Stimulated activated CD8-positive, alpha-beta memory T cell treated with anti-CD3 and anti-CD28 coated beads, Interleukin-2, amount 100 ng/mL, for 1 hour (primary cell): ENCODE measurements at places on chromosomes 1 and 21.

DNA sequence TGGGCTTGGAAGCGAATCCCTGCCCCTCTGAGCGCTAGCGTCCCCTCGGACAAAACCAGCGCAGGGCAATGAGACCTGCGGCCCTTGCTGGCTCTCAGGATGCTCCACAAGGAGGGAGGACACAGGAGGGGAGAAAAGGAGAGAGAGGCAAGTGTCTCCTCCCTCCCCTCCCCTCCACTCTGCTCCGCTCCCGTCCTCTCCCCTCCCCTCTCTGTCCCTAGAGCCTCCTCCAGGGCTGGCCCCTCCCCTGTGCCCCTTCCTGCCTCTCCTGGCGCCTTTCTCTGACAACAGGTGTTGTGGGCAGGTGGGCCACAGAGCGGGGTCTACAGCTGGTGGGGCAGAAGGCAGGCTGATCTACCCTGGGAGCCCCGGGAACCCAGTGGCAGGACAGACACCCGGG, 35.2 kb downstream of the TP73 start:
- DNase-seq, result no peak

- DNase-seq, result no peak
Observed at GRCh38 chr1:183090391-183091006, 67.3 kb downstream of the LAMC1 start.

- DNase-seq, result no peak
Observed at GRCh38 chr1:162587761-162588260, 26.3 kb downstream of the UAP1 start.

DNA sequence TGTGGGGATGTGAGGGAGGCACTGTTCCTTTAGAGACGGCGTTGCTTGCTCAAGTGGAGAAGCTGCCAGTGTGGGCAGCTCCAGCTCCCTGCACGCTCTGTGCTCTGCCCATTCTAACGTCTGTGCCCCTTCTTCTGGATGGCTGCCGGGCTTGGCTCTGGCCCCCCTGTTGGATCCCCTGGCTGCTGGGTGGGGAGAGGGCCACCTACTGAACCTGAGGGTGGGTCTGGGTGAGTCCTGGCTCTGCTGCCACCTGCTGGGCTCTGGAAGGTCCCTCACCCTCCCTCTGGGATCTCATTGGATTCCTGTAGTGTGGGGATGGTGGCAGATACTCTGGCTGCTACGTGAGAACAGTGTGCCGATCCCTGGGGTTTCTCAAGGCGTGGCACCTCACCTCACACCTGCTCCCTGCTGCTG, 5.0 kb downstream of the PFKL start:
- DNase-seq, result no peak

- DNase-seq, result no peak
Observed at GRCh38 chr1:28577052-28577678, 14.9 kb upstream of the RAB42 start.

- DNase-seq, result no peak
Observed at GRCh38 chr1:212158912-212159796, 123.6 kb downstream of the DTL start.

- DNase-seq, result no peak
Observed at GRCh38 chr1:20729155-20729931, 3.2 kb downstream of the SH2D5 start.

DNA sequence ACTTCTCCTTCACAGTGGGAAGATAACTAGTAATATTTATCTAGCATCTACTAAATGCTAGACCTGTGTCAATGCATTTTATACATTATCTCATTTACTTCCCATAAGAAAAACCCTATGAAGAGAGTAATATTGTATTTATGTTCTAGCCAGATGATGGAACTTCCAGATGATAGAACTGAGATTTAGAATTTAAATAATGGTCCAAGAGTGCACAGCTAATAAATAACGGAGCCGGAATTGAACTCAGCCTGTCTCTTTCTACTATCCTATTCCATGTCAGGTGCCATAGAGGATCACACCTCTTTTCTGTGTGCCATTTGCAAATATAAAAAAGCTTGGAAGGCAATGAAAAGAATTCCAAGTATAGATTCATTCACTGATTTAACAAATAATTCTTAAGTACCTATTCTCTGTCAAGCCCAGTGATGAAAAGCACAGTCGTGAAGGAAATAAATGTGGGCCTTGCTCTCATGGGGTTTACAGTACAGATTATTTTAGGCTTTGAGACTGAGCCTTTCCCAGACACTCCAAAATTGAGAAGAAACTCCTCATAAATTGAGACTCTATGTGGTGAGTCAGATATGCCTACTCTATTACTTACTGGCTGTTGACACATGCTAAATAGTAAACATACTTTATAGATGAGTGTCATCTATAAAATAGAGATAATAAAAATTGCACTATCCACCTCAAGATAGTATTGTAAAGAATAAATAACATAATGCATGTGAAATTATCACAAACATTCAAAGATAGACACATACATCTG, 378.0 kb upstream of the PRMT6 start:
- no peak for DNase-seq

DNA sequence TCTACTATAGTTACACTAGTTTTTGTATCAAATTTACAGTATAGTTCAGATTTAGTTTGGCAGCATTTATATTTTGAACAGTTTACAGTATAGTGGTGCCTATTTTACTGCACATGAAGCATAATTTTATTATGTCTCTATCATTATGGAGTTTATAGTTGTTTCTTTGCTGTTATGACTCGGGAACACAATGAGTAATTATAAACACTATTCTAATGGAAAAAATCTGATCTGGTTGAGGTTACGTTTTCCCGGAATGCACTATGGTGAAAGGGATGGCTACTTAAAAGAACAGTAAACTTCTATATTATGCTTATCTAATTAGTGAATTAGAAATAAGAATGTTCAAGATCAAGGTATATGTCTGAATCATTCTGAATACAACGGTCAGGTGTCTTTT, 10.6 kb downstream of the LCA5L start:
- no peak for DNase-seq

DNA sequence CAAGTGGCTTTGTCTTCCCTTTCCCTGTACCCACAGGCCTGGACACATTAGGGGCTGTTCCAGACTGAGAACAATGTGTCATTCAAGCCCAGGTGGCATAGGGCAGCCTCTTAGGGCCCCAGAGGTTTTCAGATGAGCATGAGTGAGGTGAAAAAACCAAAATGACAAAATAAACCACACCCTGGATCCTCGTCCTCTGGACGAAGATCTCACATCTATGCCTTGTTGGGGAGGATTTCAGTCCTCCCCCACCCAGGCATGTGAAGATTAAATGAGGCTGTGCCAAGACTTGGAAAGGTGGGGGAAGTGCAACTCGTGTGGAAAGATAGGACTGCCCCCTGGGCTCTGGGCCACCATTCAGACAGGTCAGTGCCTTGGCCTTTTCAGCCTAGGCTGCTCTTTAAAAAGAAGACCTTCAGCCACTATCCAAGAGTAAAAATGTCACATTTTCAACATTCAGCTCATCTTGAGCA, 32.8 kb upstream of the IL19 start:
- no peak for DNase-seq

DNA sequence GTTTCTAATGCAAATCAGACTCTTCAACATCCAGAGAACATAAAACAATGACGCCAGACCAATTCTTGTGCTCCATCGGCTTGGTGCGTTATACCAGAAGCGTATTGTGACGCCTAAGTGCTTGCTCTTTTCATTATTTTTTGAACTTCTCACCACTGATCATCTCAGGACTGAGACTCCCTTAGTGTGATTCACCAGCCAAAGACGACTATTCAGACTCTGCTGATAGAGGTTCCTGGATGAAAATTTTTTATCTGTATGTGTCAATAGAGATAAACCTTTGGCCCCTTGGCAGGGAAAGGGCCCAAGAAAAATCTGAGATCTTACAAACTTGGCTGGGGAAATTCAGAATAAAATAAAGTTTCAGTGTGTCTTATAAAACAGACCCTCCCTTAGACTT, 856 bp upstream of the GREM2 start:
- no peak for DNase-seq

DNA sequence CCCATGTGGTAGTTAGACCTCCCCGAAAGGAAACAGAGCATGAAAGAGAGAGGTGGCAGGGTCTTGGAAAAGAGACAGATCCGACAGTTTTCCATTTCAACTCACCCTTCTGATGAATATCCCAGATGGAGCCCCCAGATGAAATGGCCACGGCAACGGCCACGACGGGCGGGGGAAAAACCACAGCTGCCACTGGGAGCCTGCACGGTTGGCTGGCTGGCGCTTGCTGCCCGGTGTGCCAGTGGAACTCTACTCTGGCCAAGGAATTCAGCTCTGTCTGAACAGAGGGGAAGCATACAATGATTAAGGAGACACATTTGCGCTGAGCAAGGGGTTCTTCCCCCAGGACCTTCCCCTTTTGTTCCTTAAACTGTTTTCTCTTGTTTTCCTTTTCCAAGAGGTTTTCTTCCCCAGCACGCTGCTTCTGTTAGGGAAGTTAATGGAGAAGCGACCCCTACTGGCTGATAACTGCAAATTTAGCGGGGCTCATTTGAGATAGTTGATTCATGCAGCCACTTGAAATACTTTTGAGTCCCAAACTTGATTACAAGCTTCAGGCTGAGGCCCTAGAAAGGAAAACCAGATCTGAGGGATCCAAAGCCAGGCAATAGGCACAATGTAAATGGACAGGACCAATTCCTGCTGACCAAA, 1122.5 kb downstream of the NCAM2 start:
- no peak for DNase-seq

DNA sequence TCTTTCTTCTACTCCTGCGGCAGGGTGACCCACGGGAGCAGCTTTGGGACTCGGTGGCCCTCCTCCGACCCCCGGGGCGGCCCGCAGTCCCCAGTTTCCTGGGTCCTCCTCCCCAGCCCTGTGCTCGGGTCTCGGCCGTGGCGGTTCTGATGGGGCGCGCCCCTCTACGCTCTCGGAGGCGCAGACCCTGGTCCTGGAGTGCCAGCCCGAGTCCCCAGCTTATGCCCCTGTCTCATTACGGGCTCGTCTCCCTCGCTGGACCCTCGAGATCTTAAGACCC, 430 bp downstream of the BTG2 start:
- no peak for DNase-seq

GRCh38 chr1:202213361-202214088, 19.9 kb downstream of the LGR6 start:
- DNase-seq, result no peak

DNA sequence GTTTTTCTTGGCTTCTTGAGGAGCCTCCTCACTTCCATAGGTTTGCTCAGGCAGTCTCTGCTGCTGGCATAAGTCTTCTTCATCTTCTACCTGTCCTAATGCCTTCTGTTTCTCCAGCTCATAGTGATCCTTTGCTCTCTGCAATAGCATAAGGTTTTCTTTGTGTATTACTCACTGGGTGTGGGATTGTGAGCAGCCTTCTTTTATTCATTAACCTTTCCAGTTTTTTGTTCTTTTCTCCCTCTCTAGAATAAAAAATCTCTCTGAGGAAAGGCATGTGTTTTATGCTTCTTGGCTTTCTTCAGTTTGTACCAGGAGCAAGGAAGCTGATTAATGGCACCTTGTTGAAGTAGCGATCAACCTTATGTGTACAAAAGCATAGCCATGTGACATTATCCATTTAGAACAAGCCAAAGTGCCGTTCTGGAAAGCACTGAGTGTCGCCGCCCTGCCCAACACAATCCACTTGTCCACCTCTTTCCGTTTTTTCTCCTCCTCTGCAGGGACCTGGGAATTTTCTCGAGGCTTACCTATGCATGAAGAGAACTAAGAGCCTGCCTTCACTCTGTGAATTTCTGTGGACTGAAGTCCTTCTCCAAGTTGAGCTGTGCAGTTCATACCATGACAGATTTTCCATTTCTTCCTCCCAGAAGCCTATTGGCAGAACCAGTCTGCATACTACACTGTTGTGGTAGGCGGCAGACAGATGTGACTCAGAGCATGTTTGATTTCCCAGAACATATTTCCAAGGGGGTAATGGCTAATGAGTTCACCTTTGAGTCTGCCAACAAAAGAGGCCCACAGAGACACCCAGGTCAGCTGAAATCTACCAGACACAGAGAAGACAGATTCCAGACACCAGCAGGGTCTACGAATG, 39.0 kb downstream of the DPT start:
- no peak for DNase-seq

GRCh38 chr1:197284966-197285365, 16.9 kb downstream of the CRB1 start:
- DNase-seq, result no peak

GRCh38 chr1:232034556-232034955, 408.0 kb downstream of the DISC1 start:
- no peak for DNase-seq
